Vagina (tissue), 2 donors: ENCODE measurements at places on chromosomes 5 and 9.

- DNase-seq: no peak
Observed at GRCh38 chr9:77370064-77370463, 192.7 kb downstream of the VPS13A start.

DNA sequence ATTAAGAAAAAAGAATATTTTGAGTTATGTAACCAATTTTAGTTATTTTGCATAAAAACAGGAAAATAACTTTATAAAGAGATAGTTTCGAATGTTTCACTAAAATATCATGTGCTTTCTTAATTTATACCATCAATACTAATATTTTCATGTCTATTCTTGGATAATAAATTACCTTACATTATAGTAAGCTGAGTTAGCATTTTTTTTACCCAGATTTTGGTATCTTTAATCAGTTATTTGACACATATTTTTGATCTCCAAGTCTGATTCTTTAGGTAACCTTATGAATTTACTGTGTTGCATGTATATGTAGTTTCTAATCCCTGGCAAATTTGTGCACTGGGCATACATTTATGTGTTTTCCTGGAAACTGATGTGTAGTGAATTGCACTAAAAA, 138.0 kb downstream of the KDM4C start:
- DNase-seq: no peak

DNA sequence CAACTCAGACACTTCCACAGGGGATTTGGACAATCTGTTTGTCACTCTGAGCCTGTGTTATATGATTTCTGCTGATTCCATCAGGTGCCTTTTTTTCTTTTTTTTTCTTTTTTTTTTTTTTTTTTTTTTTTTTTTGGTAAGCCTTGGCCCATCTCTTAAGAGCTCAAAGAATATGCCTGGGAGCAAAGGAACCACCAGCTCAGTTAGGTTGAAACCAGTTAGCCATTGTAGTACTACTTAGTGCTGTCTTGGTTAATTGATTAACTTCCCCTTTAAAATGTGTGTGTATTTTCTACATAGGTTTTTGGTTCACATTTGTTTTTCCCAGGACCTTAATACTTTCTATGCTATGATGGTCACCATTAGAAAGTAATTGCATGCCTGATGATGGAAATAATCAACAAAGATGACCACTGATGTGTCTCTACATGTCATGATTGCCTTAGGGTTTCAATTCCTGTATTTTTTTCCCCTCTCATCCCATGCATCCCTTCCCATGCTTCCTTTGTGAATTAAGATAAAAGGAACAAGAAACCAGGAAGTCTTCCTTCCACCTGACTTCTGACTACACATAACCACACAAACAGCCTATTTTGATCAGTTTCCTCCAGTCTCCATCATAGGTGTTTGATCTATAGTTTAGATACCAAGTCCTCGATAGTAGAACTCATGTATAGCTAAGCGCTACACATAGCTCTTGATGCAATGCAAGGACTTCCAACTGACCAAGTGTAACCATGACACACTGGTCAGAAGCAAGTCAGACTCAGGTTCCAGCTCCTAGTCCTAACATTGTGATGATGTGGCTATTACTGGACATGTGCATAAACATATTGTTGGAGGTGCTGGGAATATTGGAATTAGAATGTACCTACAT, 306.1 kb downstream of the EFNA5 start:
- no peak for DNase-seq

DNA sequence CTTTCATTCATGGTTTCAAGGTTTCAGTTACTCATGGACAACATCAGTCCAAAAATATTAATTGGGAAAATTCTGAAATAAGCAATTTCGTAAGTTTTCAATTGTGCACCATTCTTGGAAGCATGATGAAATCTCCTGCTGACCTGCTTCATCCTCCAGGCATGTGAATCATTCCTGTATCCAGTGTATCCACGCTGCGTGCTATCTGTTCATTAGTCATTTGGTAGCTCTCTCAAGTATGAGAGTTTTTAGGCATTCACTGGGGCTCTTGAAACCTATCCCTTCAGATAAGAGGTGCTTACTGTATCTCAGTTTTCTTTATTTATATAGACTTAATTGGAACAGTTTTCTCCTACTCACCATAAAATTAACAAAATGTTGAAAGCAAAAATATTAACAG, 293.0 kb downstream of the CDH12 start:
- no peak for DNase-seq

DNA sequence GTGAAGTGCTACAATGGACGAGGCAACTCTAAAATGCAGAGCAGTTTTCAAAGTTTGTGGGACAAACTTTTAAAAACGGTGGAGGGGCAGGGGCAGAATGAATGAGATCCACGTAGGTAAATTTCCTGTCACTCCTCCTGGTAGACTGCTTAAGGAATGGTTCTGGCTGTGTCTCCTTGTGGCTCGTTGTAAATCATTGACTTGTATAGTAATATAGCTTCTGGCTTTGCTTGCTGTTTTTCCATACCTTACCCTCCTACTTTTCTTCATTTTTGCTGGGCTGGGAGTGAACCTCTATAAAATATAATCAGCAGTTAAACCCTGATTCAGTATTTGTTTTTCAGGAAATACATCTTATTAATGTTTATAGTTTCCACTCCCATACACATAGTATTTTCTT, 235.7 kb downstream of the TUSC1 start:
- DNase-seq: no peak

DNA sequence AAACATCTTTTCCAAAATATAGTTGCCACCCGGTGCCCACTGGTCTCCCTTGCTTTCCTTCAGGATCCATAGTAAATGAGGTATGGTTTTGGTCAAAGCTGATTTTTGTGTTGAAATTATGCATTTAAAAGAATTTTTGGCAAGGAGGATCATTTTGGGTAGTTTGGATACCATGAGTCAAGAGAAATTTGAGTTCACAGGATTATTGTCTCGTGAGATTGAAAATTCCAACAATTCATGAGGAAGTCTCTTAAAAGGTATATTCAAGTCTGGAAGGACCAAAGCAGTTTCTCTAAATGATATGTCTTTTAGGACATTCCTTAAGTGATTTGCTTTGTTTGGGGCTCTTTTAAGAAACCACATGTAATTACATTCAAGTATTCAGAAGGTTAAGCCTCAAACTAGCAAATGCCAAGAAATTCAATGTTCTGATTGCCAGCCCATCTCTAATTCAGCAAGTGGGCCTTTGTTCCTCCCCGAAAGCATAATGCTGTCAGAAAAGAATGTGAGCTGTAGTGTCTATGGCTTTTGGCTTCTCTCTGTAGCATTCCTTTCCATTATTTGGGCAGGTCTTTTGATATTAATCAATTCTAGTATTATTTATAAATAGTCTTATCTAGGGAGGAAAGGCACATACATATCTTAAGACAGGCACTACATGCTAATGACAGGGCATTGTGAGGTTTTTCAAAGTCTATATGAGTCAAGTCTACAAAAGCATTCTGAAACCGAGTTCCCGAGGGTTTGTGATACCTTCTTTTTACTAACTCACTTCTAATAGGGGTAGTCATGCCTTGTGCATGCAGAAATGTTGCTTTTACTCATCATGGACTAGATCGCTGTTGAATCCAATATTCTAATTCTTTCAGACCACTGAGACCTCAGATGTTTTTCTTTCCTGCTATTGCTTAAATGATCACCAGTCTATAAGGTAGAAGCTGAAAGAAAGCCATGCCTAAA, 453.9 kb downstream of the ENC1 start:
- DNase-seq: no peak

DNA sequence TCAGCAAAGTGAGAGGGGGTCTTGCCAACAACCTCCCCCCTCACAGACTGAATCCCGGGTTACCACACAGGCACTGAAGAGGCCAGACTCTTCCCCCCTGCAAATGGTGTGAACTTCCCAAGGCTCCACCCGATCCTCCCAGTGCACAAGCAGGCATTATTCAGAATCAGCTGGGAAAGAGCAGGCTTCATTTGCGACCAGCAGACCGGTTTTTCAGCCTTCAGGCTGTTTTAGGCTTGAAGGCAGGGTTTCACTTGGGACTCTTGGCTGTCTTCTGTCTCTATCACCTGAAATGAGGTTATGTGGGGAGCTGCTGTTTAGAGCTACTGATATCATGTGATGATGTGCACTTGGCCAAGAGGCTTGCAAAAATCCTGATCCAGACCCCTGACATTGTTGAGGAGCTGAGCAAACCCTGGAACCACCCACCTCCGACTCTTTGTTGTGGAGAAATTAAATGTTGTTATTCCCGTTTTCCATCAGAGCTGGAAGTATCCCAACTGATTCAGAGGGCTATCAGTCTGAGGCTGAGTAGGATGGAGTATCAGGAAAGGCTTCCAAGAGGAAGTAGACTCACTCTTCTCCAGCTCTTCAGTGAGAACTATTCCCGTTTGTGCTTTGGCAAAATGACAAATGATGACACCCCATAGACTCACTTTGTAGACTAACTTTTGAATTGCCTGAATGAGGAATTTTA, 63.3 kb upstream of the ZFR start:
- DNase-seq: no peak
